ENCODE measurements at places on chromosomes 3 and 15.

DNA sequence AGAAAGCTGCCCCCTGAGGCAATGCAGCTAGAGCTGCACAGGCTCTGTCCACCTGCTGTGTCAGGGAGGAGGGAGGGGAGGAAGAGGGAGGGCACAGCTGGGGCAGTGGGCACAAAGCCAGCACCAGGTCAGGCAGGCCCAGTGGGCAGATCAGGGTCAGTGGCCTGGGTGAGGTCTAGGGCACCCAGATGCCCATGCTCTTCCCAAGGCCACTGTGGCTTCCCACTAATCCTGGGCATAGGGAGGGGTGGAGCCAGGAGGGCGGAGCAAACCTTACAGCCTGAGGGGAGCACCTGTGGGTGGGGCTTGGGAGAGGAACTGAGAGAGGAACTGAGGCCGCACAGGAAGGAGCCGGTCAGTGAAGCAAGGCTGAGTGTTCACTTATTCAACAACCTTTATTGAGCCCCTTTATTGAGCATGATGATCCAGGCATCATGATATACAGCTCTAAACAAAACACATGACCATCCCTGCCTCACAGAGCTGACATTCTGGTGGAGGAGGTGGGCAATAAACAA is 55.0 kb downstream of the RHCG start:
- no peak for DNase-seq

DNA sequence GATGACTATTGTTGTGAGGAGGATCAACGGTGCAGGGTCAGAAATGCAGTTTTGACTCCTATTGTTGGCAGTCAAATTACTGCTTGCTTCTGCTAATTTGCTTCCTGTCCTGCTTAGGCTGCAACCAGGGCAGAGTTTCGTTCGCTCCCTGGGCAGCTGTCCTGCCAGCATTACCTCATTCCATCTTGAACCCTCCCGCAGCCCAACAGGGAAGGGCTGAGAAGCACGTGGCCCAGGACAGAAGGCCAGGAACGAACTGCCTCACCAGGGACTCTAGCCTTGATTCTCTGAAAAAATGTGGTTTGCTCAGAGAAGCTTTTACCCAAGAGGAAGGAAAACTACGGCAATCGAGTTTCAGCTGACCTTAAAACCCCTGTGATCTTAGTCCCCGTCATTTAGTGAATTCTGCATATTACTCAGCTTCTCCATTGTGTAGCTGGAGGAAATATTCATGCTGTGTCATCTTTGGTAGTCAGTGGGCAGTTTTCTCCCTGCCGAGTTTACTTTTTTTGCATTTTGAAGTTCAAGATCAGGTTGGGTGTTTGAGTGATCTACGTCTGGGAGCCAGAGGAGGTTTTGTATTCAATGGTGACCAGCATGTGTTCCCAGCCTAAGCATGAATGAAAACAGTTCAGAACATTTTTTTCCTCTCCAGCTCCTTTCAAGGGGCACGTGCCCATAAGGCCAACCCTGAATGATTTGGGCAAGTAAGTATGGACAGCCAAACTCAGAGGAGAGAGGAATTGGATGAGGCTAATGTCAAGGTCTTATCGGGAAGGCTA is 23.0 kb downstream of the TLNRD1 start:
- DNase-seq: peak; percentile 17

GRCh38 chr3:81105206-81105605 is 656.2 kb downstream of the GBE1 start:
- DNase-seq: no peak

GRCh38 chr3:111314898-111315297 is 227.1 kb upstream of the CD96 start:
- DNase-seq: no peak

DNA sequence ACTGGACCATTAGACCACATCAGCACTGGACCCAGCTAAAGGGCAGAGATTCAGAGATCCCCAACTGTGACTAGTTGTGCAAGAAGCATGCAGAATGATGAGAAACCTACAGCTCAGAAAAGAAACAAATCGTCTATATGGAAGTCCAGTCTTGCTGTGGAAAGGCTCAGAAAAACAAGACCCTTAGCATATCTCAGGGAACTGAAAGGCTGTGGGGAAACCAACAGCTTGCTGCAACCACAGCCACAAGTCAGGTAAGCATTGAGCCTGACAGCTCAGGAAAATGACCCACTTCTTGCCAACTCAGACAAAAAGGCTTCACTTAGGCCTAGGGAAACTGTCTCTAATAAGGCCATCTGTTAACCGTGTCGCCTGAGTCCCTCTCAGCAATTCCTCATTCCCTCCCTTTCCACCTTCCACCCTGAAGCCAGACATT is 145.6 kb downstream of the LSAMP start:
- no peak for DNase-seq

DNA sequence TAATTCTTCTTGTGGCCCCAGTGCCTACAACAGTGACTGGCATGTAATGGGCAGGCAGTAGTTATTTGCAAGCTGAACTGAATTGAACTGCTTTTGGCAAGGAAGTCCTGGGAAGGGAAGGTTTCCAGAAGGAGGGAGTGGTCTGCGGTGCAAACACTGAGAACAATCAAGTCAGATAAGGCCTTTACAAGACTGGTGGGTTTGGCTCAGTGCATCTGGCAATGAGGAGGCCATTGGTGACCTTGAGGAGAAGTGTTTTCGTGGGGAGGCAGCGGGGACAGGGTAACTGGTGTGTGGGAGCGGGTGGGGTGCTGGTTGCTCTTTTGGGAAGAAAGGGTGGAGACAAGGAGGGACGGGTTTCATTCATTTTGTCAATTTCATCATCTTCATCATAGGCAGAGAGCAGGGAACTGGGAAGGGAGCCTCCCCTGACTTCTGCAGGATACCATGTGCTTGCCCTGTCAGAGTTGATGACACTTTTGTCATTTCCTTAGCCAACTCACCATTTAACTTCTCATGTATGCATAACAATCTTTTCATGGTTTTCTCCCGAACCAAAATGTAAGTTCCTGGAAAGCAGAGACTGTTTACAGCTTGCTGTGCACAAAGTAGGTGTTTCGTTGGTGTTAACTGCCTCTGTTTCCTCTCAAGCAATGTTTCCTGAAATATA is 8.4 kb upstream of the EHD4 start:
- DNase-seq: no peak

- peak; percentile 86 for DNase-seq
Measured at GRCh38 chr3:49839193-49839809, 17.1 kb downstream of the TRAIP start.

GRCh38 chr3:63900459-63900858 is 11.7 kb downstream of the SCAANT1 start:
- no peak for DNase-seq

GRCh38 chr15:52559575-52559974 is 9.3 kb downstream of the ARPP19 start:
- DNase-seq: no peak

Data from CD4-positive, alpha-beta T cell treated with Interleukin-21 for 1 hour (primary cell).